ENCODE measurements at places on chromosomes 12 and 14.

DNA sequence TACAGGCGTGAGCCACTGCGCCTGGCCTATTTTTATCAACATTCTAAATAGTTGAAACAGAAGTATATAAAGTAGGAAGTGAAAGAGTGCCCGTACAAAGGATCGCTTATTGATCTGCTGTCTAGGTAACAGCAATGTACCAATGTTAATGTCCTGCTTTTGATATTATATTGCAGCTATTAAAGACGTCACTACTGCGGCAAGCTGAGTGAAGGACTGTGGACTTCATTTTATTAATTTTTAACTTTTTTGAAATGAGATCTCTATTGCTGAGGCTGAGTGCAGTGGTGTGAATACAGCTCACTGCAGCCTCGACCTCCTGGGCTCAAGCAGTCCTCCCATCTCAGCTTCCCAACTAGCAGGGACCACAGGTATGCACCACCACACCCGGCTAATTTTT, 10.8 kb downstream of the PTGR2 start:
- no peaks in the 10 kb centered on the region for H3K27me3 ChIP-seq
- no peak overlapping the region for H3K27ac ChIP-seq
- H3K4me1 ChIP-seq = no peaks in the 10 kb centered on the region
- H3K4me3 ChIP-seq = no peak overlapping the region
- DNase-seq = no peak
- H3K36me3 ChIP-seq = no peaks in the 10 kb centered on the region

DNA sequence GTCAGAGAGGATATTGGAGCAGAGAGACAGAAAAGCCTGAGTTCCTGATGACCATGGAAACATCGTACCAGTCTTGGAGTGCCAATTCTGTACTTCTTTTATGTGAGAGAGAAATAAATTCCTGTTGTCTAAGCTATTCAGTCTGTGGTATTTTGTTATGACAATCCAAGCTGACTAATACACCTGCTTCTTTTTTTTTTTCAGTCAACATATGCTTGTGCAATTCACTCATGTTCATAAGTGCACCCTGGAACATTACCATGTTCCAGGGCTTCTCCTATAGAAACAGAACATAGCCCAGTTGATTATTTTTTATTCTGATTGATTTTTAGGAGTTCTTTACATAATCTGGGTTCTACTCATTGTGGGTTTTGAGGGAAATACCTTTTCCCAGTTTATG, 1.7 kb upstream of the CHPT1 start:
- DNase-seq = no peak
- no peaks in the 10 kb centered on the region for H3K27me3 ChIP-seq
- H3K4me1 ChIP-seq = peaks cover 8% of the 10 kb centered on the region
- no peak overlapping the region for H3K27ac ChIP-seq
- no peak overlapping the region for H3K4me3 ChIP-seq

DNA sequence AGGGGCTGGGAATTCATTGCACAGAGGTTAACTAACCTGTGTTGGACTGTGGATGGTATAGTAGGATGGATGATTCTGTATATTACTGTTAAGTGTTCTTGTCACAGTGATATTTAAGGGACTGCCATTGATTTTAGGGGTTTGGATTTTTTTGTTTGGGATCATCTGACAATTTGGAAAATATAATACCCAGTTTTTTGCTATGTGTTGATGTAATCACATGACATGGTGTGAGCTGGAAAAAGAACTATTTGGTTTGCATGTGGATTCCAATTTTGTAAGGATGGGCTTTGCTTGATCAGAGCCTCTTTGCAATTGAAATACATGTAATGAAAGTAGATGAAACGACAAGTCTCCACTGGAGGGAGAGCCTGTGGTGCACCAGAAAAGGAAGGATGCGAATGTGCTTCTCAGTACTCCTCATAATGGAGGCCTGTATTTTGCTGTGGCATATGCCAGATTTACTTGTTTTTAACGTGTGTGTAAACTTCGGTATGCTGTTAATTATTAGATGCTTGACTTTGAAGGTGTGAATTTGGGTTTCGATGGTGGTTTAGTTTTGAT, 2.7 kb downstream of the DYRK2 start:
- no peaks in the 10 kb centered on the region for H3K27me3 ChIP-seq
- peak overlapping the region; percentile 90 for H3K4me3 ChIP-seq
- no peak overlapping the region for H3K27ac ChIP-seq
- no peak for DNase-seq
- no peaks in the 10 kb centered on the region for H3K36me3 ChIP-seq

DNA sequence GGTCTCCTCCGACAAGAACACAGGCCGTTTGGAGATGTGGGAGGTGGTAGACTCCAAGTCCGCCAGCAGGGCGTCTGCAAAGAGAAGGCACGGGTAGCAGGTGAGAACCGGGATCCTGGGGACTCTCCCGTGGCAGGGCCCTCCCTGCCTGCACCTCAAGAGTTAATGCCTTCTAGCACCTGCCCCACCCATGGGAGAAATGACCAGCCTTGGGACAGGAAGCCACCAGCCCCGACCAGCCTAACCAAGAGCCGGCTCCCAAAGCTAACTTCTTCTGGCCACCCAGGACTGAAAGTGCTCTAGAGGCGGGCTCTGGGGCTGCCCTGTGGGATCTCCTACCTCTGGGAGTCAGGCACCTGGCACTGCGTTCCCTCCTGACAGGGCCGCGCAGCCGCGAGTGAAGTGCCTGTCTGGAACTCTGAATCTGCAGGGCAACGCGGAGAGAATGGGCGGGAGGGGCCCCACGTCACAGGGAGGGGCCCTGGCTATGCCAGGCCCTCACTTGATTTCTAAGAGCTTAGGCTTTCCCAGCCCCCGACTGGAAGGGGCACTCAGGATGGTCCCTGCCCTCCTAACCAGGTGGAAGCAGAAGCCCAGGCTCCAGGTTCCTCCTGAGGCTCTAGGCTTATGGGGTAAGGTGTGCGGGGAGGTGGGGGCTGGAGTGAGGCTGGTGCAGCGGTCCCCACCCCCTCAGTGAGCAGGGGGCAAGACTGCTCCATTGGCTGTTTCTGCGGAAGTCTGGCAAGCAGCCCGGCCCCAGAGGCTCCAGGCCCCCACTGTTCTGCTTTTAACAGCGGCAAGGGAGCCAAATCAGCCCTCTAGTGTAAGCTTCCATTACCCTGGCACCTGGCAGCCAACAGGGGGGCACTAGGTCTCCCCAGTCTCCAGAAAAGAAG, 23.6 kb upstream of the RPLP0 start:
- peak; percentile 84 for DNase-seq
- no peaks in the 10 kb centered on the region for H3K27me3 ChIP-seq
- H3K36me3 ChIP-seq = no peaks in the 10 kb centered on the region
- H3K4me3 ChIP-seq = no peak overlapping the region

DNA sequence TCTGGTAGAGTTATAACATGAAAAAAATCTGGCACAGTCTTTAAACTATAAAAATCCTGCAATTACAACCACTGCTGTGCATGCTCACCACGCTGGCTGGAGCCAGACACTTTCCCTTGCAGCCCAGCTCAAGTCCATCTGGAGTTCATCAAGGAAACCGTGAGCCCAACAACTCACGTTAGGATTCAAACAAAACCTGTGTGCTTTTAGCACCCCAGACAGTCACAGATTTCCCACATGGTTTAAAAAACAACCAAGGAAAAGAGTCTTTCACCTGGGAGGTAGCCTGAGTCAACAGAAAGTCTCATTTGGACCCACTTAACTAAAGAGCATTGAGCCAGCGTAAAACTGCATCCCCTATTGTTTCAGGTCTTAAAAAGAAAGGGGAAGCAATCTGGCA, 4.7 kb downstream of the LRIG3 start:
- H3K27me3 ChIP-seq = no peaks in the 10 kb centered on the region
- H3K27ac ChIP-seq = peak overlapping the region; percentile 98
- peaks cover 36% of the 10 kb centered on the region for H3K4me1 ChIP-seq
- H3K36me3 ChIP-seq = no peaks in the 10 kb centered on the region

DNA sequence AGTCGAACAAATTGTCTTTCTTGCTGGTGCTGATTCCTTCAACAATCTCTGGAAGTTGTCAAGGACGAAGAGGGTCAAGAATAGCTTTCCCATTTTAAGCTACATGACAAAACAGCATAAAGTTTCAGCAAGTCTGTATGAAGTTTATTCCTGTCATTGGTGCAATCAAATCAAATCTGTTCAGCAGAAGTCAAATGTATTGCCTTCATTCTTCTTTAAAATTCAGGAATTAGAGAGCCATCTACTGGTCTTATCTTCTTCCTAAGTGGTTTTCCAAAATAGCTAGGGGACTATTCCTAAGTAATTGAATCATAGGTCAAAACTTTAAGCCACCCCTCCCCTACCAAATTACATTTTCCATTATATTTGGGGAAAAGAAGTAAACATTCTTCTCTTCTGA, 990.2 kb downstream of the GALC start:
- H3K27ac ChIP-seq = no peak overlapping the region
- H3K4me1 ChIP-seq = no peaks in the 10 kb centered on the region
- no peaks in the 10 kb centered on the region for H3K36me3 ChIP-seq
- no peak overlapping the region for H3K4me3 ChIP-seq
- no peaks in the 10 kb centered on the region for H3K27me3 ChIP-seq

DNA sequence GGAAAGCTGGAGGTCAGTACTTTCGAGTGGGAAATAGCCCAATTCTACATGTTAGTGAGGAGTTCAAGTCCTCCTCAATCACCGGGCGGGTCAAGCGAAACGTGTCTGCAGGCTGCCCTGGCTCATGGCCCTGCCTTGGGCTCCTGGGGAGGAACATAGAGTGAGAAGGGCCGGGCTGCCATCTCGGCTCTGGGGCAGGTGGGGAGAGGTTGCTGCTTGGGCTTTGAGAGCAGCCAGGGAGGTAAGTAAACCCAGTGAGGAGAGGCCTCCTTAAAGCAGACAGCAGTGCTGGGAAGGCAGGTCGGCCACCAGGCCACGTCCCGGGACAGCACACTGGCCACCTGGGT, 32.0 kb upstream of the UBC start:
- H3K36me3 ChIP-seq = no peaks in the 10 kb centered on the region
- H3K4me1 ChIP-seq = no peaks in the 10 kb centered on the region
- no peaks in the 10 kb centered on the region for H3K27me3 ChIP-seq
- DNase-seq = no peak

DNA sequence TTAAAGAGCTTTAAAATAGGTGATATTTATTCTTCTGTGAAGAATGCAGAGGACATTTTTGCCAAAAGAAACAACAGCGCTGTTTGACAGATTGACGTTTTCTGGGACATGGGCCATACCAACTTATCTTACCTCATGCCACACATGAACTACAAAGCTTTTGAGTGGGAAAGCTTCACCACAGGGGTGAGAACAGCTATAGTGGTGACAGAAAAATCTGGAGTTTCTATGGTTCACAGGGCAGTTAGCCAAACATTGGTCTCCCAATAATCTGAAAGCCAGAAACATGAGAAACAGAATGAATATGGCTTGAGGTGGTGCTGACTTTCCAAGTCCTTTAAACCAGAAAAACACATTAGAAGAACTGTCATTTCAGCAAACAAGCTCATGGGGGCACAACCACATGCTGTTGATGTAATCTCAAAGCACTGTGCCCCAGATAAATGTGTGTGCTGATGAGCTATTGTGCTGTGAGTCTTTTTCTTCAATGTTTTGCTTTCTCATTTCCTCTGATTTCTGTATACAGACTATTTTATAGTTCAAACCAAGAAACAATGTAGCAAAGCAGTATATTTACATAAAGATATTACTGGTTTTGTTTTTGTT, 905.4 kb downstream of the SLC16A7 start:
- H3K4me3 ChIP-seq = no peak overlapping the region
- H3K4me1 ChIP-seq = no peaks in the 10 kb centered on the region
- H3K36me3 ChIP-seq = no peaks in the 10 kb centered on the region
- no peaks in the 10 kb centered on the region for H3K27me3 ChIP-seq
- H3K27ac ChIP-seq = no peak overlapping the region

GRCh38 chr12:80602455-80602854, 105.0 kb upstream of the MYF6 start:
- no peaks in the 10 kb centered on the region for H3K36me3 ChIP-seq
- DNase-seq = no peak
- H3K27me3 ChIP-seq = no peaks in the 10 kb centered on the region
- no peak overlapping the region for H3K4me3 ChIP-seq
- no peak overlapping the region for H3K27ac ChIP-seq
- H3K4me1 ChIP-seq = no peaks in the 10 kb centered on the region
